ENCODE measurements at places on chromosomes 13 and 19. TPM values are rescaled to one million over a fixed set of nuclear protein-coding genes. Genes with fewer than 3 reads are reported as not detected.

DNA sequence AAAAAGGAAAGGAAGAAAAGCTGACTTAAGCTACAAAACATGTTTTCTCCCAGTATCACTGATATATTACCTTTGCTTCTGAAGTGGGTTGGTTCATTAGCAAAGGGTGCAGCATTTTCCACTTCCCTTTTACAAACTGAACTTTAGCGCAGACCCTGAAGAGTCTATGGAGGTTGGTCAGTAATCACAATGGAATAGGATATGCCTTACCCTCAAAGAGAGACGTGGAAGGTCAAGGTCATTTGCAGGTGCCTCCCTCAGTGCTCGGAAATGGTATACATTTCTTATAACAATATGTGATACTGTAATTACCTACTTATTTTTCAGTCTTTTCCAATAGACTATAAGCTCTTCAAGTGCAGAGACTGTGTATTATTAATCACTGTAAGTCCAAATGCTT lies 21.9 kb upstream of the MED4 start:
- DNase-seq = no peak

- DNase-seq = no peak
Observed at GRCh38 chr13:56299650-56300049, 841.1 kb upstream of the PRR20A start.

DNA sequence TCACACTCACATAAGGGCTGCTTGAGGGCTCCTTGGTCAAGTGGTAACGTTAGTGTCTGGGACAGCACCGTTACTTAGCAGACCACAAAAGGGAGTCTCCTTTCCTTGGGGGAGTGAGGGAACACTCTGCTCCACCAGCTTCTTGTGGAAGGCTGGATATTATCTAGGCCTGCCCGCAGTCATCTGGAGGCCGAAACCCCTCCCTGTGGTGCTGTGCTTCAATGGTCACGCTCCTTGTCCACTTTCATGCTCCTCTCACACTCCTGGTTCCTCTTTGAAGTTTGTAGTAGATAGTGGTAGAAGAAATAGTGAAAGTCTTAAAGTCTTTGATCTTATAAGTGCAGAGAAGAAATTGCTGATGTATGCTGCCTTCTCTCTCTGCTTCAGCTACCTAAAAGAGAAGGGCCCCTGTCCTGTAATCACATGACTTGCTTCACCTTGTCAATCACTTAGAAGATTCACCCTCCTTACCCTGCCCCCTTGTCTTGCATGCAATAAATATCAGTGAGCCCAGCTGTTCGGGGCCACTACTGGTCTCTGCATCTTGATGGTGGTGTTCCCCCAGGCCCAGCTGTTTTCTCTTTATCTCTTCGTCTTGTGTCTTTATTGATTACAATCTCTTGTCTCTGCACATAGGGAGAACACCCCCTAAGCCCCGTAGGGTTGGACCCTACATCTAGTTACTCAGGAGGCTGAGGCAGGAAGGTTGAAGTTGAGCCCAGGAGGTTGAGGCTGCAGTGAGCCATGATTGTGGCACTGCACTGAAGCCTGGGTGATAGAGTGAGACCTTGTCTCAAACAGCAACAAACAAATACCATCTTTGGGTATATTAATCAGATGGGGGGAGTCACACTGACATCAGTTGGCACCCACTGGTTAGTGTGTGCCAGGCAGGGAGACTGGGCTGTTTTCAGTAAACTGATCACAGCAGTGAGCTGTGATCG lies 11.6 kb upstream of the MZF1 start:
- DNase-seq = no peak

GRCh38 chr19:55015126-55015525 lies 22.9 kb downstream of the GP6 start:
- DNase-seq = no peak

DNA sequence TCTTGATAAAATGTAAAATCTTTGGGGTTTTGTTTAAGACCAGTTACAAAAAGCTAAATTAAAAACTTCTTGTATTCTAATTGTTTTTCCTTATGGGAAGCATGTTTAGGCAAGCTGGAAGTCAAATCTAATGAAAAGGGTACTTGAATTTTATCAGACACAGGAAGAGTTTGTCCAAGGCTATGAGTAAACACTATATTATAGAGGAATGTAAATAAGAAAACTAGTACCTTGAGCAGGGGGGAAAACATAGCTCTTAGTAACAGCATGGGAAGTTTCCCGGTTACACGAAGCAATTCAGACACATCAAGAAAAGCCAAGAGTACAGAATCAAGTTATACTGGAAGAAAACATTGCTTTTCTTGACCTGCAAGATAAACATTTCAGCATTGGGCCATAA lies 19.8 kb upstream of the ZNF780A start:
- DNase-seq = no peak

- no peak for DNase-seq
Observed at GRCh38 chr13:107254392-107254791, 686.5 kb upstream of the ARGLU1 start.

DNA sequence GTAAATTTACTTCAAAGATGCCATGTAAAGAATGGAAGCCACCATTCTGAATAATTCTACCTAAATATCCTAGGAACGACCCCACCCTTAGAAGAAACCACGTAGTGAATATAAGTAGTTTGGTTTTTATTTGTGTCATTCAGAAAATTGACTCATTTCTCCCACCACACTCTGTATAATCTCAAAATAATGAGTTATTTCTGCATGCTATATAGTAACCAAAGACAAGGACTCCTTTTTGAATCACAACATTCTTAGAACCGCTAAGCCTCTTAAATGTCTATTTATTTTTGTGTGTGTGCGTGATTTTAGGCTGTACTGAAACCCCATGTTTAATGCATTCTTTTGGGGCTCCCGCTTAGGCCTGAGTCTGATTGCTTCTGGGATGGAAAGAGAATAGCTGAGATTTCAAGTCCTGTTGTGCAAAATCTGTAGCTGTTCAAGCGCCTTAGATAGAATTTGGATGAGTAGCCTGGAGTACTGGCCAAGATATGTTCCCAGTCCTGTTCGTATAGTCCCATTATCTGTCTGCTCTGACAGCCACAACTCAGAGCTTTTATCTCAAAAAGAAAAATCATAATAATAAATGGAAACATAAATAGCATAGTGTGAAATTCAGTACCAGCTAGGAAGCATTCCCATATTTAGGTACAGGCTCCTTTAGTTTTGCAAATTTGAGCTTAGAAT lies 532.4 kb upstream of the NBEA start:
- no peak for DNase-seq

- no peak for DNase-seq
Observed at GRCh38 chr13:24887759-24888158, 123.8 kb downstream of the RNF17 start.

DNA sequence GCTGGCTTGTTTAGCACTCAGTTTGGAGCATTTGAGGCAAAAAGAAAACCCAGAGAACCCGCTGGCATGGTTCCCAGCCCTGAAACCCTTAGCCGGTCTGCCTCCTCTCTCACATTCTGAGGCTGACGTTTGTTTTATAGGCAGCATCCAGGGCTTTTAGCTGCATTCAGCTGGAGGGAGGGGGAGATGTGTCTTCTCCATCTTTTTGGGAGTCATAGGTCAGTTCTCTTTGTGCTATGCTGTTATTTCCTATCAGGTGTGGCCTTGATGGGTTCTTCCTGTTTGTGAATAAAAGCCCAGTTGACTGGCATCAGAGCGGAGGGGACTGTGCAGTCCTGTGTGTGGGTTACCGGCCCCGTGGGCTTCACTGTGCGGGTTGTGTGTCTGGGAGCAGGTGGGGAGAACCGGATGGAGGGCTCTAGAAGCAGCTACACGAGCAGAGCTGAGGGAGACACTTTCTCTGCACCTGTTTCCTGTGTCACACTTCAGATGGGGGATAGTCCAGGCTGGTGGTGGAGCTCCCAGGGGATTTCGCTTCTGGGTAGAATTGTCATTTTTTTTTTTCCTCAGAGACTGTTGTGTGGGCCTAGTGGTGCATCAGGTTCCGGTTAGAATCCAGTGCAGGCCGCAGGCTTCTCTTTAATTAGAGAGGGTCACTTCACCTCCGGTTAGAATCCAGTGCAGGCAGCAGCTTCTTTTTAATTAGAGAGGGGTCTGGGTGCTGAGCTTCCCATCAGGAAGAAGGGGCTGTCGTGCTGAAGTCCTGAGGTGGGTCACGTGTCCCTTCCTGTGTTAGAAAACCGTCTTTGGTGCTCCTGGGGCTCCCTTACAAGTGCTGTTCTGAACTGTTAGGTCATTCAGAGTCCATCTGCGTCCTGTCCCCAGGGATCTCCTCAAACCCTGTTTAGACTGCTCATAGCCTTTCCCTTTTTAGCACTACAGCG lies 69.6 kb downstream of the ARHGEF7 start:
- DNase-seq = no peak

DNA sequence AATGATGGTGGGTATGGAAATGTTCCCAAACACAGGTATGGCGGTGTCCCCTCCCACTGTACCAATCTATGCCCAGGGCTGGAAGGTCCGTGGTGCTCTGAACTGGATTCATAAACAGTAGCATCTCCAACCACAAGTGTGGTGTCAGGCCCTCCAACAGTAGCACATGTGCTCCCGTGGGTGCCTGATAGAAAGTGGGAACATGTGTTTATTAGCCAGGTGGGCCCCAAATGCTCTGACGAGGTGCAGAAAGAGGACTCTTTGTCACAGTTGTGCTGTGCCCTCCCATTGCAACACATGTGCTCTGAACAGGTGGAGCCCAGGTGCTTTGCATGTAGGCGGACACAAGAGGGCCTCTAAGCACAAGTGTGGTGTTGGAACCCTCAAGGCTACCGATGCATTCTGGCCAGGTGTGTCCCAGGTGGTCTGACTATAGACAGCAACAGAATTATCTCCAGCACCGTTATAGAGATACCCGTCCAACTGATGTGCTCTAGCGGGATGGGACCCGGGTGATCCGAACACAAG lies 75.4 kb upstream of the ZNF30 start:
- DNase-seq = no peak

DNA sequence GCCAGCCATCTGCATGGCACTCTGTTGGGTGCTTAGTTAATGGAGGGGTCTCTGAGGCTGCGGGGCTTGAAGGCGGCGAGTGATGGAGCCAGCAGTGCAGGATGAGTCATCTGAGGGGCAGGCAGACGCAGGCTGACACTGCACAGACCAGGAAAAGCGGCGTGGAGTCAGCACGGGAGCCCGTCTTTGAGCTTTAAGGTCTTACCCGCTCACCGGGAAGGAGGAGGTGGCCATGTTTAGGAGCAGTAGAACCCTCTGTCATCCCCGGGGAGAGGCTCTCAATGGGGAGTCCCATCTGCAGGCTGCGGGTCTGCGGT lies 13.1 kb downstream of the NAXD start:
- DNase-seq = no peak

GRCh38 chr13:85223883-85224656 lies 575.1 kb downstream of the SLITRK6 start:
- DNase-seq = no peak

OR7A5 gene
- total RNA-seq = not detected

IL11 gene
- total RNA-seq = 0.32 TPM

CPAMD8 gene
- 3.1 TPM for total RNA-seq

All from mucosa of descending colon (tissue), 3 donors.